ENCODE measurements at places on chromosomes 1 and 21. TPM values are rescaled to one million over a fixed set of nuclear protein-coding genes. Genes with fewer than 3 reads are reported as not detected.

GRCh38 chr1:2904191-2904590 lies 102.7 kb upstream of the TTC34 start:
- no peak for DNase-seq

GRCh38 chr1:7940745-7941436 lies at the start of gene TNFRSF9:
Gene TNFRSF9, minus strand, starts transcription at chr1:7940839. Its CDS starts 845 bp downstream, at chr1:7939994.
- no peak for DNase-seq

TNNI3K gene
- total RNA-seq = 1.3 TPM

- DNase-seq = no peak
These were observed 41.0 kb upstream of the LIN9 start for GRCh38 chr1:226349801-226350518.
